ENCODE measurements at places on chromosomes 12 and 14. TPM values are rescaled to one million over a fixed set of nuclear protein-coding genes. Genes with fewer than 3 reads are reported as not detected.
A peak's percentile ranks its signal among the peaks of the same experiment; 100 is the strongest.

DNA sequence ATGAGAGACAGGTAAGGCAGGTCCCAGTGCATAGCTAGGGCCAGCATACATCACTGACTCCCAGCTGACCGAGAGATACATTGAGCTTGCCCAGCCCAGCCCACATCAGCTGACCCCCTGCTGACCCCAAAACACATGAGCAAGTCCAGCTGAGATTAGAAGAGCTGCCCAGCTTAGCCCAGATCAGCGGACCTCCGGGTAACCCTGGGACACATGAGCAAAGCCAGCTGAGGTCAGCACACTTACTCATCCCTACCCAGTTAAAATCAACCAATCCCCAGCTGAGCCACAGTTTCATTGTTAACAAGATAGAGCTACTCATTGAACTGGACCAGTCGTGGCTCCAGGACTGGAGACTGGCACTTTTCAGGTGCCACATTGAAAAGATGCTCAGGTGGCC is 21.8 kb upstream of the FBXO34 start:
- DNase-seq, result peak; percentile 23

Gene PLCZ1
- polyA plus RNA-seq, result not detected

DNA sequence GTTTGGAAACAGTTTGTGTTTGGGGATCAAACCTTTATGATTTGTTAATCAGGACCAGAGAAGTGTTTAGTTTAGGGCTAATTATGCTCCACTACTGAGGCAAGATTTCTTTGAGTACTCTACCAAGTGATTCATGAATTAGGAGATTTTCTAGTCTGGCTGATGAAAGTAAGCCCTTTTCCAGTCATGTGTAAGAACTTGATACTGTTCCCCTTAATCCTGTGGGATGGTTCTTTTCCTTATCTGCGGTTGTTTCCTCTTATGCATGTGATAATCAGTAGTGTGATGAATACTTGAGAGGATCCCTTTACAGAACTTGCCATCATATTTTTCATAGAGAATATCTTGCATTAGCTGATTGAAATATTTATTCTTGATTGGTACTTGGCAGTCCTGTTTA is 42.1 kb downstream of the DYRK2 start:
- DNase-seq, result no peak

- DNase-seq, result no peak
Observed at GRCh38 chr14:101595887-101596721, 34.8 kb downstream of the DIO3 start.

GRCh38 chr12:81136519-81136918 is 58.6 kb downstream of the ACSS3 start:
- DNase-seq, result no peak

- DNase-seq, result no peak
Observed at GRCh38 chr14:91108941-91109611, 4.8 kb upstream of the DGLUCY start.

DNA sequence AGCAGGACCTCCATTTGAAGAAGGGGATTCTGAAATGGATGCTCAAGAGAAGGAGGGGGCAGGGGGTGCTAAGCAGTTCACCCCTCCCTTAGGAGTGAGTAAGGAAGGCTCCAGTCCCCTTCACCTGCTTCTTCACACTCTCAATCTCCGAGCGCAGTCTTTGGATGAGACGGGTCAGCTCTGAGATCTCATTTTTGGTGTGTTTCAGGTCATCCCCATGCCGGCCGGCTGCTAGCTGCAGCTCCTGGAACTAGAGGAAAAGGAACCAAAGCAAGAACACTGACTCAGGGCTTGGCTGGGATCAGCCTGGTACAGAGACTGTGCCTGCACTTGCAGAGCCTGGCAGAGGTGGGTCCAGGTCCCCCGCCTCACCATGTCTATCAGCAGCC is 7.3 kb downstream of the KRT73 start:
- DNase-seq, result no peak

- DNase-seq, result no peak
Observed at GRCh38 chr14:62130441-62130840, 368.2 kb downstream of the SNAPC1 start.

Gene A2M
- polyA plus RNA-seq, result 426 TPM

Gene SYT1
- polyA plus RNA-seq, result 1.4 TPM

Gene FAM181A
- polyA plus RNA-seq, result 0.90 TPM

DNA sequence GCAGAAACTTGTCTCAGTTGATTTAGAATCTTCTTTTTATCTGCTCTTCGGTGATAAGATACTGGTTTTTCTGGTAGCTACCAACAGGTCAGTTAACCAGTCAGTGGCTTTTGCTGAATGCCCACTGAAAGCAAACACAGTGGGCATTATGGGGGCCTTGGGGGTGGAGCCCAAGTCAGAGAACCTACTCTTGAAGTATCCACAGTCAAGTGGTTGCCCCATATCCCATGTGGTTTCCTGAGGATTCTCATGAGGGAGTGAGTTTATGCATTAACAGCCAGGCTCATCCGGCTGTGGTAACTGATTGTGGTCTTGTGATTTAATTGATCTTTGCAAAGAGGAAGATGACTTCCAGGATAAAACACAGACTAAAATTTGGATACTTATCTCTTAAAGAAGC is 83.7 kb downstream of the ST8SIA1 start:
- DNase-seq, result no peak

DNA sequence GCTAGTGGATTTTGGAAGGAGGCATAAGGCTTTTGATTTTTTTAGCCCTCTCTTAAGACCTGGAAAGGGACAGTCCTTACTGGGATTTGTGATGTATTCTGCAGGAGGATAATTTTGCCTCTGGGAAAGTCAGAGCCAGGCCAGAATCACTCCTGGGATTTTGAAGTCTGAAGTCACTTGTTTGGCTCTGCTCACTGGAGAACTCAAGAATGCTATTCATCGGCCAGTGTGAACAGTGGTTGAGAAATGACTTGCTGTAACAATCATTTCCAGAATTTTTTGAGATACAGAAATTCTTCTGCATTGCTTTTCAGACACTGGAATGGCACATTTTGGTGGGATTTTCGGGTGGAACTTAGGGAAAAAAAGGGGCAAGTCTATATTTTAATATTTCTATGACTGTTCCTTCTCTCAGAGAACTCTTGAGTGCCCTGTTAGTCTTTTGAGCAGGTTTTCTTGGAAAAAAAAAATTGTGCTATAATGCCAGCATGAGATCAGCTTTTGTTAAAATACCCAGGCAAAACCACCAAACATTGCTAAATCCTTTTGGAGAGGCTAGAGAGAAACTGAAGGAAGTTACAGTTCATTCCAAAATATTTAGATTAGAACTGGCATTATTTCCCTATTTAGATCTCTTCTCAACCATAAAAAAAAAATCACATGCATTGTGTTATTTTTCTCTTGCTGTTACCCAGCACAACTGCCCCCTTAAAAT is 26.1 kb upstream of the BHLHE41 start:
- no peak for DNase-seq

DNA sequence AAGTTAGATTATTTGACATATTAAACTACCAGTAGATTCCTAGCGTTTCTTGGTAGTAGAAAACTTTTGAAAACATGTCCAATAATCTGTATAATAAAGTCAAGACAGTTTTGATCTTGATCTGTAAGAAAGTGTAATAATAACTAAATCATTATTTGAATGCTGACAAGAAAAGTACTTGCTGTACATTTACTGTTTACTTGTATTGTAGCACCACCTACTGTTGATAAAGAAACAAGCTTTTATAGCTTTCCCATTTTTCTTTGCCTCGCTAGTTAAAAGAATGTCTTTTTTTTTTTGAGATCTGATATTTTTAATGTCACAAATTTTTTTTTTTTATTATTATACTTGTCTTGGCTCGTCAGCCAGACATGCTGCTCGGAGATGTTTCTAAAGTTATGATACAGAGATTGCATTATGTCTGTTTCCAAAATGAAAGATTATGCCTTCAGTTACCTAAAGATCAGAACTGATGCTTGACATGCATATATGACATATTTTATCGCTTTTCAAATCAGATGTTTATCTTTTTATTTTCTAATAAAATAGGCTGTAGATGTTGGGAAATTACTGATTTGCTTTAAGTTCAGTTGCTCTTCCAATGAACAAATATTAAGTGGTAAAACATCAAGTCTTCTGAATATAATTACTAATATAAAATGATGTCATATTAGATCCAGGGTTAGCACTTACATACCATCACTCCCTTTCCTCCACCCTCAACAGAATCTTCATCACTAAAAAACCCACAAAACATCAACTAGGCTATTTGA is 140.5 kb downstream of the AKAP6 start:
- peak; percentile 49 for DNase-seq

- DNase-seq, result no peak
Observed at GRCh38 chr12:62730649-62731048, 204.3 kb downstream of the PPM1H start.

DNA sequence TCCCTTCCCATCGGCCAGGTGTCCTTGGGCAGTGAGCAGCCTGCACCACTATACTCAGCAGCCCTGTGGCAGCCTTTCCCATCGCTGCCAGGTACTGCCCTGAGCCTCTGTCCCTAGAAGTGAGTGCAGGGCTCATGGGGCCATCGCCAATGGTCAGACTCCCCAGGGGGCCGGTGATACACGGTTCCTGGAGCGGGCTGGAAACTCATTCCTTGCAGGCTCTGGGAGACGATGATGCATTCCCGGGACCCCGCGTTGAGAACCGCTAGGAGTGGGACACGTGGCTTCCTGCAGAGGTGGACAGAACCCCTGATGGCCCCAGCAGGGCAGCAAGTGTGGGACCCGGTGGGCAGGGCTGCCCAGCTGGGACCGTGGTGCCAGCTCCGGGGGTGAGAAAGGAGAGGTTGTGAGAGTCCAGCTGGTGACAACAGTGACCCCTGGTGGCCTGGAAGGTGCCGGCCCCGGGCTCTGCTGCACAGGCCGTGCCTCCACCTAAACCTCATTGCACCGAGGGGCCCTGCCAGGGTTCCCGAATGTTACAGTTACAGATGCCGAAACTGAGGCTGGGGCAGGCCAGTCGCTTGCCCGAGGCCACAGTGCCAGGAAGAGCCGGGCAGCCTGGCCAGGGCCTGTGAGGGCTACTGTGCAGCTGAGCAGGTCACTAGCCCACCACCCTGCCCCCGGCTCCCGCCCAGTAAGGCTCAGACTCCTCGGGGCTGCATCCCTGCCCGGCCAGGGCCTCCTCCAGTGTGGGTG is 33.8 kb downstream of the FBRSL1 start:
- DNase-seq, result peak; percentile 74

DNA sequence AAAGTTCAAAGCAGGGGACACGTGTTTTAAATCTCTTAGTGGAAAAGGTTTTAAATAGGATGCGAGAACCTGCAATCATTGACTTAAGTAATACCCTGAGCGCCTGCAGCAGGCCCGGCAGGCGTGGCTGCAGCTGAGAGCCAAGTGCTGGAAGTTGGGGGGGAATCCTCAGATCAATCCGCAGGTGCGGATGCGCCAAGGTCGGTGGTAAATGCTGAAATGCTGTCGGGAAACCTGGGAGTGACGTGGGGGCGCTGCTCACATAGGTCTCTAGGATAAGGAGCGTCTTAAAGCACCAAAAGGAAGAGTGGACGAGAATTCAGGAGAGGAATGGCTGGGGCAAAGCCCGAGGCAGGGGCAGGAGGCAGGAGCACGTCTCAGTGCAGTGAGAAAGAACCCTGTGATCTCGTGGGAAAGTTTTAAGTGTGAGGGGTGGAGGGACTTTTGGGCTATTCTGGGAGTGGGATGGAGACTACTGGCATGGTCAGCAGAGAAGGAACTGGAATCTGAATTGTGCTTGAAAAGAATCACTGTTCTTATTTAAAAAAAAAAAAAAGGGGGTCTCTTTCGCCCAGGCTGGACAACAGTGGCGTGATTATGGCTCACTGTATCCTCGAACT is 883 bp upstream of the CDCA4 start:
- peak; percentile 73 for DNase-seq

DNA sequence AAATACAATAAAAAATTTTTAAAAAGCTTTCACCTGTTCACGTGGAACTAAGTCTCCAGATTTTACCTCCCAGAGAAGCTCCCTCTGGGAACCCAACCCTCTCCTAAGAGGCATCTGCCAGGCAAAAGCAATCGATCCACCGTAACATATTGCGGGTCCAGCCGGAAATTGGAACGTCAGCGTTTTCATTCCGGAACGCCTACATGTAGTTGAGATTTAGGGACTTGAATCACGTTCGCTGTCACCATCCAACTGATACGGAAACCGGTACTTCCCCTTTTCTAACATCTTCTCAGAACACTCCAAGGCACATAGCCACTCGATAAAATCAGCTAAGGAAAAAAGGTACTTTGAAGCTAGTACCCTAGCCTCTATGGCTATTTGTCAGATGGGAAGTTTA is 70.3 kb downstream of the COX16 start:
- no peak for DNase-seq

- DNase-seq, result peak; percentile 86
Observed at GRCh38 chr14:77212943-77213678, 31.5 kb downstream of the TMEM63C start.

DNA sequence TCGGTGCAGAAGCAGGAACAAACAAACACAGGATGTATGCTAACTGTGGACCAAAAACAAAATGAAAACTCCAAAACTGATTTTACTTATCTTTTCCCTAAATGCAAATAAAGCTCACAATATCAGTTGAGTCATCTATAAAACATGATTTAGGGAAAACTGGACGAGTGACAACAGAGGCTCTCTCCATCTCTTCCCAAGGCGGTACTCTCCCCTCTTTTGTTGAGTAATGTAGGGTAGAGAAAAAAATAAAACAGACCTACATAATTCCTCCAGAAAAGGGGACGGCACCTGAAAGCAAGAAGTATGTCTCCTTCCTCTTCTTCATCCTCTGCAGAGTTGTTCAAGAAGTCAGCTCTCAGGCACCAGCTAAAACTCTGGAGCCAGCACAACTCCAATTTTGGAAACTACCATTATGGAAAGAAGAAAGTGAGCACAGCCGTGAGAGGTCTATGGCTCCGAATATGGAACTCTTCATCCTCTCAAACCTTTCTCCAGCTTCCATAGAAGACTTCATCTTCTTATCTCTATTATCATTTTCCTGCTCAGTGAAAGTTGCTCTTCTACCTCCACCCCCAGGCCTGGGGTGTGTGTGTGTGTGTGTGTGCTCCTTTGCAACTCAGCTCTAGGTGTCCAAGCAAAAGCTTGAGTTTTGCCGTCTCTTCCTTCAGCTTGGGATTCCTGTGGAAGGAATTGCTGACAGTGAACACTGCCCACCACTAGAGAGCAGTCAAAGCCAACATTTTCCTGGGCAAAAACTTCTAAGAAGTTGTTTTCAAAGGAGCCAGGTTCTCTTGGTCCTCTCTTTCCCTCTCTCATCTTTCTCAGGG is 155.4 kb downstream of the DIO2 start:
- DNase-seq, result peak; percentile 69

DNA sequence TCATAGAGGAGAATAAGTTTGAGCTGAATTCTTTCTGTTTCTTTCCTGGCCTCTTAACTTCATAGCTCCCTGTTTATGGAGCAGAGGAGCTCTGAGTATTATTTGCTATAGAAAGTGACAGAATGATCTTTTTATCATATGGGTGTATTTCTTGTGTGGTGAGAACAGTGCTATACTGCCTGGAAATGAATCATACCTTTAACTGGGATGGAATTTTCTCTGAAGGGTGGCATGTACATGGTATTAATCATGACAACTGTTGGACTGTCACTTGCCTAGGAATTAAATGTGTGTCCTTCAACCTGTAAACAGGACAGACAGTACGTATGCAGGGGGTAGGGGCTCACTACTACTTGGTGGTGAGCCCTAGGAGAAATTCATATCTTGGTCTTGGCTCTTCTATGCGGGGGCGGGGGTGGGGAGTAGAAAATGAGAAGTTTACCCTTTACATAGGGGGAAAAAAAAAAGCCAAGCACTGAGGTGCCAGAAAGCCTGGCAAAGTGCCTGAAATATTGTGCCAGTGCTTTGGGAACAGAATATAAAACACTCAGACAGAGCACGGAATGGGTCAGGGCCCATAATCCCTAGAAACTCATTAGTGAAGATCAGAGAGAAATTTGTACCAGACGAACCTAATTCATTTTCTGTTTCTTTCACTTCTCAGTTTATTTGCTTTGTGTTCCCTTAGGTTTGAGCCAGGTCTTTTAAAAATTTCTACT is 33.8 kb downstream of the ARMH4 start:
- no peak for DNase-seq

Gene SUPT16H
- polyA plus RNA-seq, result 44.2 TPM

Data from hepatocyte (in vitro differentiated cells).